ENCODE measurements at places on chromosomes 16 and 17.
A peak's percentile ranks its signal among the peaks of the same experiment; 100 is the strongest.

DNA sequence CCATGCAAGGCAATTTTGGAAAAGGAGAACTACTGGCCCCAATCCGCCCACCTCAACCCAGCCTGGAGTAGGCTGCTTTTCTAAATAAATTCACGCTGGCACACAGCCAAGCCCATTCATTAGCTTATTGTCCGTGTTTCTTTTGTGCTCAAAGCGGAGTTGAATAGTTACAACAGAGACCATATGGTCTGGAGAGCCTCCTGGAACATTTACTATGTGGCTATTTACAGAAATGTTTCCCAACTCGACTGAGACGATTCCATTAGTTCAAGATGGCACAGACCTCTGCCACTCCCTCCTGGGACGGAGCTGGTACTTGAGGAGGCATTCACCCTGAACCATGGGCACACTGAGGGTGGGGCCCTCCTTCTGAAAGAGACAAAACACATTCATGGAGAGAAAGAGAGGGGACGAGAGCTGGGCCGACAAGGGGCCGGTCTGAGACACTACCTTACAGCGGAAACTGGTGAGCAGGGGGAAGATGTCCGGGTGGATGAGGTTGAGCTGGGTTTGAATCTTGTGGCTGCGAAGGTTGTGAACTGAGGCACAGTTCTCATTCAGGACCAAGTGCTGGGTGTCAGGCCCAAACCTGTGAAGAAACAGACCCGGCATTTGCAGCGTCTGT lies 15.7 kb downstream of the ELAC2 start:
- DNase-seq = no peak

GRCh38 chr16:15672514-15673167 lies 22.6 kb downstream of the NDE1 start:
- DNase-seq = peak; percentile 43

GRCh38 chr17:80986046-80986445 lies 5.6 kb upstream of the CHMP6 start:
- no peak for DNase-seq

DNA sequence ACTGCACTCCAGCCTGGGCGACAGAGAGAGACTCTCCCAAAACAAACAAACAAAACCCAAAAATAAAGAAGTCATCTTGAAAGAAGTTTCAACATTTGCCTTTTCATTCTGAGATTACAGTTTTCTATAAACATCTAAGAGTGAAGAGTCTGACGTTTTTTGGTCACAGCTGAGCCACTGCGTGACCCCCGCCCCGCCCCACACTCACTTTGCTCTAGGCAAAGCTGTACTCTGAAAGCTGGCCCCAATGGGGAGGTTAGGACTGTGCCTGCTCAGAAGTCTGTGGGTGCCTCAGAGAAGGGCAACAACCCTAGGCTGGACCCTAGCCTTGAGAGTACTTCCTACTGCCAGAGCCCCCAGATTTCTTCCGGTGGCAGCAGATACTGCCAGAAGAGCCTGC lies 19.3 kb downstream of the CYB5D2 start:
- no peak for DNase-seq

- DNase-seq = no peak
Observed at GRCh38 chr16:65069766-65070165, 52.1 kb downstream of the CDH11 start.

DNA sequence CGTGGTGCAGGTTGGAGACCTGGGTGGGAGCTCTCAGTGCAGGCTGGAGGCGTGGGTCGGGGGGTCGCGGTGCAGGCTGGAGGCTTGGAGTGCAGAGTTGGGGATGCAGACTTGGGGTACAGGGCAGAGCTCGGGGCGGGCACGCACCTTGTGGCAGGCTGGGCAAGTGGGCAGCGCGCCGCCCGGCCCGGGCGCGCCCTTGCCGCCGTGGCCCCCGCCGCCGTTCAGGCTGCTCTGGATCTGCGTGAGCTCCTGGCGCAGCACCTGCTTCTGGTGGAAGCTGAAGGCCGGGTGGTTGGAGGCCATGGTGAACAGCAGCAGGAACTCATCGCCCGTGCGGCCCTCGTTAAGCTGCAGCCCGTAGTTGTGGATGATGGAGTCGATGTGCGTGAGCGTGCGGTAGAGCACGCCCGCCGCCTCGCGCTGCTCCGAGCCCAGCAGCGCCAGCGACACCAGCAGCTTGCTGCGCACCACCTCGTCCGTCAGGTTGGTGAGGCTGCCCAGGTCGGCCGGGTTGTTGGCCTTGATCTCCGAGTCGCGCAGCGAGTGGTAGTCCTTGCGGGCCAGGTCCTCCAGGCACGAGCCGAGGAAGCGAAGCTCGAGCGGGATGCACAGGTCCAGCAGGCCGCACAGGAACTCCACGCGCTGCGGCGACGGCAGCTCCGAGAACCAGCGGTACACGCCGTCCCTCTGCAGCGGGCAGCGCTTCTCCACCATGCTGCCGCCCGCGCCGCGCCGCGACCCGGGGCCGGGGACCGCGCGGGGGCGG lies 1.1 kb downstream of the ZCCHC14 start:
- DNase-seq = no peak

- no peak for DNase-seq
Observed at GRCh38 chr16:77116856-77117255, 74.1 kb upstream of the MON1B start.

GRCh38 chr16:75593825-75594820 lies 27.9 kb downstream of the GABARAPL2 start:
- DNase-seq = peak; percentile 88

GRCh38 chr17:42307362-42307927 lies 19.1 kb downstream of the STAT5A start:
- DNase-seq = no peak

- no peak for DNase-seq
Observed at GRCh38 chr17:74780443-74781238, 4.5 kb upstream of the NAT9 start.

- peak; percentile 53 for DNase-seq
Observed at GRCh38 chr17:17681744-17682292, 560 bp downstream of the RAI1 start.

DNA sequence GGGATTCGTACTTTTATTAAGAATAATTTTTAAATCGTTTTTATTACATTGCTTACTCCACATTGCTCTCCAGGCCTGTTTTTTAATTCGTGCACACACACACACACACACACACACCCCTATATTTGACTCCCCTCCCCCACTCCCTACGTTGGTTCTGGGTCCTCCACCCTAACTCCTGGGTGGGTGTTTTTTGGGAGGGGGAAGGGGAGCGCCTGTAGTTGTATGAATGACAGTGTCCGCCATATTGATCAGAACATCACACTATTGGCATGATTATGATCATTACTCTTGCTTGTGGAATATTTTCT lies 1.3 kb downstream of the GNAO1 start:
- DNase-seq = peak; percentile 31

DNA sequence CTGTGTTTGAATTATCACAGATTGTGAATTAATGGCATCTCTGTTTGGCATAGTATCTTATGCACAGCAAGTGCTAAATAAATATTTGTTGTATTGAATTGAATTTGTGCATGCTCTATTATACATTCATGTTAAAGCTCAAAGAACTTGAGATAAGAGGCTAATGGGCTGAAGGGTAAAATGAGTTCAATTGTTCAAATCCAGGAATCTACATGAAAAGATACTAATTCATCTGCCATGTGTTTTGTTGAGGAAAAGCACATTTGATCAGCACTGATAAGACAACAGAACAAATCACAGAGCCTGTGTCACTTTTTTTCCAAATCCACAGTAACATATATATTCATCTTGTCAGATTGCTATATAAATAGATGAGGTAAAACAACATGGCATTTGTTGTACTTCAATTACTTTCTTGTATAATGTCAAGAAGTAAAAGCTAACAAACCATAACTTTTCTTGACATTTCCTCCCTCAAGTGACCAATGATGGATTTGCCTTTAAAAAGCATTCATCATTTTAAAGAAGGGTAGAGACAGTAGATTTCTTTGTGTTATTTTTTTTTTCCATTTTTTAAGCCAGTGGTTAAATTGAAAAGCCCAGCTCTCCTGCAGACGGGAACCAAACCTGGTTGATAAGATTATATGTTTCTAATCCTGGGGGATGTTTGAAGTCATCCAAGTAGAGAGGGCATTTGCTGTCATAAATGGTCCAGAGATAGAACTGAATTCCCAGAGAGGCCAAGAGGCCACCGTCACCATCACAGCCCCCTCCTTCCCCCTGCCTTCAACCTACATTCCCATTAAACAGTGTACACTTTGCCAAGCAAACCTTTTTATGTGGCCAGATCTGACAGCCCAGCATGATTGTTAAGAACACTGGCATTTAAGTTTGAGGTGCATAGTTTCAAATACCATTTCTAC lies 123.0 kb downstream of the CHD9NB start:
- peak; percentile 31 for DNase-seq

GRCh38 chr17:2064980-2065785 lies 10.3 kb downstream of the HIC1 start:
- DNase-seq = no peak

- DNase-seq = peak; percentile 95
Observed at GRCh38 chr17:82330322-82331239, 3.0 kb downstream of the SECTM1 start.

DNA sequence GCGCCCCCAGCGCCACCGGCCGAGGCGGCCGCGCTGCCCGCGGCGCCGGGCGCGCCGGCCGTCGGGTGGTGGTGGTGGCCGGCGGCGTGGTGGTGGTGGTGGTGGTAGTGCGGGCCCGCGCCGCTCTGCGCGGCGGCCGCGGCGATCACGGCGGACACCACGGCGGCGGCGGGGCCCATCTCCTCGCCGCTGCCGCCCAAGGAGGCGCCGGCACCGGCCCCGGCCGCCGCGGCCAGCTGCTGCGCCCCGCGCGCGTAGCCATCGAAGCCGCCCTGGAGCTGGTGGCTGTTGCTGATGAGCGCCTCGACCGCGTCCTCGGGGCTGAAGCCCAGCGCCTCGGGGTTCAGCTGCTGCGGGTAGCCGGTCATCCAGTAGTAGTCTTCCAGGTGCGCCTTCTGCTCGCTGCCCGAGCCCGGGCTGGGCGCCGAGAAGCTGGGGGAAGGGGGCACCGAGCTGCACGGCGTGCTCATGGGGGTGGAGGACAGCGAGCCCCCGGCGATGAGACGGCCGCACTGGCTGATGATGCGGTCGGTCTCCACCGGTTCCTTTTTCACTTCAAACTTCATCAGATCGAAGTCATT lies 1.2 kb downstream of the MAF start:
- DNase-seq = peak; percentile 68

- no peak for DNase-seq
Observed at GRCh38 chr16:47426806-47427205, 34.1 kb downstream of the ITFG1 start.

- no peak for DNase-seq
Observed at GRCh38 chr17:2613089-2613808, 19.8 kb downstream of the PAFAH1B1 start.

GRCh38 chr16:1206326-1206725 lies 18.7 kb downstream of the TPSG1 start:
- DNase-seq = no peak

DNA sequence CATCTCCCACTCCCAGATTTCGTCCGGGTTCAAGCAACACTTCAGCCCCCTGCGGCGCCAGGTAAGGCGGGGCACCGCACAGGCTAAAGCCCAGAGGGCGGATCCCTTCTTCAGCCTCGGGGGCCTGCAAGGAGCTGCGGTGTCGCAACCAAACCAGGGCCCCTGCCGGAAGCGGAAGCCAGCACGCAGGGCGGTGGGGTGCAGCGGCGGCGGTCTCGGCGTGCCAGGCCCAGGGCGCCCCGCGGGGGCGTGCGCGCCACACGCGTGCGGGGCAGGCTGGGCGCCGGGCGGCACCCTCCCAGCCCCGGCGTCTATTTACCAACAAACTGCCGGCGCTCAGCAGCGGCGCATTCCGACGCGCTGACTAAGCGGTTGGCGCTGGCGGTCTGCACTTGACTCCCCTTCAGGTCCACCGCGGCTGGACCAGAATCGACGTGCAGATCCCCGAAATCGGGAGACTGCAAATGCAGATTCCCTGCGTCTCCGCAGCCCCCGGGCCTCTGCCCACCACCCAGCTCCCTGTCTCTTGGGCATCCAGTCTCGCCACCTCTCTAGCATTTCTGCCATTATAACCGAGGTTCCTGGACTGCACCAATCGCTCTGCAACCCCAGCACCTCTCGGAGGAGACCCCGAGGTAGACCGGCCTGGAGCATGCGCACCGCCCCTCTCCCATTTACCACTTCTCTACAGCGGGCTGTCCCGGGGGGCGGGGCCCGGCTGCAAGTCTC lies 421 bp upstream of the DLX4 start:
- peak; percentile 80 for DNase-seq

DNA sequence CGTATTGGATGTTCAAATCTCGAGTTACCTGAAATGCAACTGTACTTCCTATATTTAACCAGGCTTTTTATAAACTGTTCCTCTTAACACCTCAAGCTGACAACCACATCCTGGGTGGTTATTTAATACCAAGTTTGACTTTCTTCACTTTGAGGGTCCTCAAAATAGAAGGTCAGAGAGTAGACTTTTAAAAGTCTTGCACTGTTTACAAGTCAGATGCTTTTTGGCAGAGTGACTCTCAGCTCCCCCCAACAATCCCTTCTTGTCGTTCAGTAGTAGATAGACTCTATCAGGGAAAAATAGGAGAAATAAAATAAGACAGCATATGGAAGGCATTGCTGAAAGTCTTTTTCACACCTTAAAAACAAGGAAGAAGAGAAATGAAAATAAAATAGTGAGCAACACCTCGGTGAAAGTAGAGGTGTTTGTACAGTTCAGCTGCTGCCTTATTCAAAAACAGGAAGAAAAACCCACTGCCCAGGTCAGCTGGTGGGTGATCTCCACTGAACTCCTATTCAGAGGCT lies 650.4 kb downstream of the WWOX start:
- no peak for DNase-seq

GRCh38 chr17:17587614-17588337 lies 3.7 kb downstream of the PEMT start:
- no peak for DNase-seq

- peak; percentile 79 for DNase-seq
Observed at GRCh38 chr17:27236717-27237315, 57.1 kb upstream of the WSB1 start.

DNA sequence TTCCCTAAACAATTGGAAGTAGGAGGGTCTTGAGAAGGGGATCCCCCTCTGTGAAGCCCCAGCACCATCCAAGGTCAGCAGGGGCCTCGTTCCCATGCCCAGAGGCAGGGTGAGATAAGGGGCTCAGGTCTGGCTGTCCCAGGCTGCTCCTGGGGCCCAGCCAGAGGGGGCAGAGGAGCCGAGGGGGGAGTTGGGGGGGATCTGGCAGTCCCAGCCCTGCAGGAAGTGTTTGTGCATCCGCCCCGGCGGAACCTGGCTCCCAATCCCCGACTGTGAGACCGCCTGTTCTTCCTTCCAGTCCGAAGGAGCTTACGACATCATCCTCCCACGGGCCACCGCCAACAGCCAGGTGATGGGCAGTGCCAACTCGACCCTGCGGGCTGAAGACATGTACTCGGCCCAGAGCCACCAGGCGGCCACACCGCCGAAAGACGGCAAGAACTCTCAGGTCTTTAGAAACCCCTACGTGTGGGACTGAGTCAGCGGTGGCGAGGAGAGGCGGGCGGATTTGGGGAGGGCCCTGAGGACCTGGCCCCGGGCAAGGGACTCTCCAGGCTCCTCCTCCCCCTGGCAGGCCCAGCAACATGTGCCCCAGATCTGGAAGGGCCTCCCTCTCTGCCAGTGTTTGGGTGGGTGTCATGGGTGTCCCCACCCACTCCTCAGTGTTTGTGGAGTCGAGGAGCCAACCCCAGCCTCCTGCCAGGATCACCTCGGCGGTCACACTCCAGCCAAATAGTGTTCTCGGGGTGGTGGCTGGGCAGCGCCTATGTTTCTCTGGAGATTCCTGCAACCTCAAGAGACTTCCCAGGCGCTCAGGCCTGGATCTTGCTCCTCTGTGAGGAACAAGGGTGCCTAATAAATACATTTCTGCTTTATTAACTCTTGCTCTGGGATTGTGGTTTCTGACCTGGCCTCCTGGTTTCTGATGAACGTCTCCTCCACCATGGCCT lies 14.9 kb downstream of the GPRC5C start:
- no peak for DNase-seq
